ENCODE measurements at places on chromosomes 4 and X.

DNA sequence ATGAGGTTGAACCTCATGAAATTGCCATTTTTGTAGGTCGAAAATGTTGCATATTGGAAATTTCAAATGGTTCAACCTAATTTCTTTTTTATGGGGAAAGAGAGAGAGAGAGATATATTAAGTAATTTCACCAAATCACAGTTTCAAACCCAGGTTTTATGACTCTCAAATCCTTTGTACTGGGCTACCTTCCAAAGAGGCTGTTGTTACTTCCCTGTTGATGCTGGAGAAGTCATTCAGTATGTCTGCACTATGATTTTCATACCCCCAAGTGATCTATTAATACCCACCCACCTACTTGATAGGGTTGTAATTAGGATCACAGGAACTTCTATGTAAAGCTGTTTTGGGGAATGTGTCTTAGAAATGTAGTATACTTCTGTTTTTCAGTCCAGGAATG lies 109.9 kb downstream of the ZNF330 start:
- no peak for DNase-seq

DNA sequence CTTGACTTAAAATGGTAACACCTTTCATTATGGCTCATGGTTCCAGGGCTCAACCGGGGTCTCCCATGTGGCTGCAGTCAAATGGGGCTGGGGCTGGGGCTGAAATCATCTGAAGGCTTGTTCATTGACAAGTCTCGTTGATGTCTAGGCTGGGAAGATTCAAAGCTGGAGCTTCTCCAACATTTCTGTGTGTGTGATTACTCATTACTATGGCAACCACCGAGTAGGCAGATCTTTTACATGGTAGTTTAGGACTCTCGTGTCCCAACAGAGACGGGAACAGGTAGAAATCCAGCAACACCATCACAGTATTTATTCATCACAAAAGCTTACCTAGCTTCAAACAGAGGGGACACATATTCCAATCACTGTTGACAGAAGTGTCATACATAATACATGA lies 7.8 kb downstream of the YTHDC1 start:
- DNase-seq: no peak

GRCh38 chrX:147847999-147848398 lies 63.7 kb upstream of the FMR1 start:
- DNase-seq: no peak

DNA sequence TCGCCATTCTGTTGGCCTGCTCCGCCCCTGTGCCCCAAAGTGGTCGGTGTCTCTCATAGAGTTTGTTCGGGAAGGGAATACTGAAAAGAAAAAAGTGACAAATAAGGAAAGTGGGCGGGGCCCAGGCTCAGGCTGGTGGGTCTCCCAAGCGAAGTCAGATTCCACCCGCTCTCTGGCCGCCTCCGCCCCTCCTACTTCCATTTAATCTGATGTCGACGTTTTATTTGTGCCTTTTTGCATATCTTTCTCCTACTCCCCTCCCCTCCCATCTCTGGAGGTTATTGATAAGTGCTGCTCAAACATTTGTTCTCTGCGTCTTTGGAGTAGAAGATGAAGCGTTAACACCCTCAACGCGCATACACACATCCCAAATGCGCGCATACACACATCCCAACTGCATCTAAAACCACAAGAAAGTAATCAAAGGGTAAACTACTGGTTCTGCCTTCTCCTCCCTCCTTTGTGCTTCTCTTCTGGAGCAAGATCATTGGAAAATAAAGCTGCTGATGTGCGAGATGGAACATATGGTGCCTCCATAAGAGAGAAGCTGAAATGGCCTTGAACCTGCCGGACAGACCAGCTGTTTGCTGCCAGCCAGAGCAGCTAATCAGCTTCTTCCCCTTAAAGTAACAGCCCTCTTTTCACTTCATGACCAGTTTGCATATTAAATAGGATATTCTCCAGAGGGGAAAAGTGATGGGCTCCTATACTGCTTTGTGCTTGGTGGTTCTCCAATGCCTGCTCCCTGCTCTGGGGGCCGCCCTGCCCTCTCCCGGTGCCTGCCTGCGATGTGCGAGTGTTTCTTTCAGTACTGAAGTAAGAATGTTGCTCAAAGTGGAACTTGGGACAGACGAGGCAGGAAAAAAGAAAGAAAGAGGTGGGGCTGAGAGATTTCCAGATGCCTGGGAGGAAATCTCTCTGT lies 3.1 kb downstream of the MAMLD1 start:
- DNase-seq: no peak
